ENCODE measurements at places on chromosomes 12 and 14.

- H3K36me3 ChIP-seq = no peaks in the 10 kb centered on the region
- H3K27me3 ChIP-seq = peaks cover 4% of the 10 kb centered on the region
- no peak overlapping the region for H3K4me3 ChIP-seq
Measured at GRCh38 chr12:78198896-78199295, 368.2 kb downstream of the NAV3 start.

- H3K4me1 ChIP-seq = peaks cover 6% of the 10 kb centered on the region
- H3K36me3 ChIP-seq = no peaks in the 10 kb centered on the region
- peaks cover 25% of the 10 kb centered on the region for H3K27me3 ChIP-seq
Measured at GRCh38 chr14:106787626-106788025, 1261.2 kb downstream of the TMEM121 start.

DNA sequence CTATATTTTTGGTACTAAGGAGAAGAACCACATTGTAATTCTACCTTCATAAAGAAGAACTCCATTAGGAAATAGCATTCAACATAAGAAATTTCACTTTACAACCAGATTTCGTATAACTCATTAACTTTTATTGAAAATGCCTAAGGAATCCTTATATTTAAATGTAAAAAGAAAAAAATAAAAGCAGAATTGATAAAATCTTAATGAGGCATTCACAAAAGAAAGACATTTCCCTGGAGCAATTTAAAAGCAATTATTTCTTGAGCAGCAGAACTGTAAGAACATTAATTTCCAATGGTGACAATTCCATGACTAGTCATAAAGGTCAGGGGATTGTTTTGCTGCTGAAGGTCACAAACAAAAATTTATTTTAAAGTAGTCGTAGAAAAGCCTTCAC lies 1192.8 kb upstream of the TMEM132C start:
- no peak overlapping the region for H3K27ac ChIP-seq
- no peak overlapping the region for H3K4me3 ChIP-seq
- H3K27me3 ChIP-seq = peaks cover 5% of the 10 kb centered on the region
- no peaks in the 10 kb centered on the region for H3K36me3 ChIP-seq
- no peaks in the 10 kb centered on the region for H3K4me1 ChIP-seq
- no peak for DNase-seq

DNA sequence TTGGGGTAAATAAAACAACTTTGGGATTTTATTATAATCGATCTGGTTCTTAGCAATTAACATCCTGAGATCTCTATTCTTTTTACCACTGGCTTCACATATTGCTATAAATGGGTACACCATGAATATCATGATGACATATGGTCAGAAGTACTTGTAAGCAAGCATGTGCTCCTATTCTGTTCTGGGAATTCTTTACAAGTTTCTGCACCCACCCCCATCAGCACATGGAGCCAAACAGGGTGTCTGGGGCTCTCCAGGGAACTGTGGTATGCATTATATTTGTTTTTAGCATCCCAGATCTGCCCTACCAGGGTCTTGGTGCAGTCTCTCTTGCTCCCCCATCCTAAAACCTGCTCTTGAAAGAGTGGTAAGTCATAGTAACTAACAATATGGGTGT lies 31.3 kb downstream of the DMAC2L start:
- no peak overlapping the region for H3K27ac ChIP-seq
- no peaks in the 10 kb centered on the region for H3K27me3 ChIP-seq
- no peak overlapping the region for H3K4me3 ChIP-seq

DNA sequence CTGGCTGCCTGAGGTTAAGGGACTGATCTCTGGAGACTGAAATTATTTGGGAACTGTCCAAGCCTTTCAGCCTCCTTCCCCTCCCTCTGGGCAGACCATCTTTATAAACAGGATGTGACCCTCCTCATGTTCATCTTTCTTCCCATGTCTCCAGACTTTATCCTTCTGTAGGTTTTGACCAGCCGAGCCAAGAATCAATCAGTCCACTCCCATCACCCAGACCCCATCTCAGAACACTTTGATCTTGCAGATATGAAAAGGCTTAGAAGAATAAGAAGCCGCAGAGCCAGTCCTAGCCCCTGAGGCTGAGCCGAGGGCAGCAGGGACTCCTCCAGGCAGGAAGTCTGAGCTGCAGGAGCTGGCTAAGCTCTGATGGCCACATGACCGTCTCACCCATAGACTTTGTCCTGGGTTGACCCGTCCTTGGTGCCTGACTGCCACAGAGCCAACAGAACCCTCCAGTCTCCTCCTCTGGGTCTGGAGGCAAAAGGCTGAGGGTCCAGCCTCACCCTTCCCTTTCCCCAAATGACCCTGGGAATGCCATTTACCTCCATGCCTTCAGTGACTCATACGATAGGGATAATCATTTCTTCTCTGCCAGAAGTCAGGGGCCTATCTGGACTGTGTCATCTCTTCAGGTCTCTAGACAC lies 1.6 kb downstream of the KRT71 start:
- no peak overlapping the region for H3K4me3 ChIP-seq
- H3K36me3 ChIP-seq = no peaks in the 10 kb centered on the region
- peaks cover 33% of the 10 kb centered on the region for H3K4me1 ChIP-seq
- peaks cover 6% of the 10 kb centered on the region for H3K27me3 ChIP-seq
- no peak for DNase-seq

- H3K27me3 ChIP-seq = peaks cover 3% of the 10 kb centered on the region
- peaks cover 34% of the 10 kb centered on the region for H3K36me3 ChIP-seq
- peaks cover 45% of the 10 kb centered on the region for H3K4me1 ChIP-seq
- DNase-seq = no peak
- H3K27ac ChIP-seq = no peak overlapping the region
- no peak overlapping the region for H3K4me3 ChIP-seq
Measured at GRCh38 chr14:81516986-81517797, 16.5 kb downstream of the SEL1L start.

All from immature natural killer cell (primary cell).